ENCODE measurements at places on chromosomes 4 and X.

DNA sequence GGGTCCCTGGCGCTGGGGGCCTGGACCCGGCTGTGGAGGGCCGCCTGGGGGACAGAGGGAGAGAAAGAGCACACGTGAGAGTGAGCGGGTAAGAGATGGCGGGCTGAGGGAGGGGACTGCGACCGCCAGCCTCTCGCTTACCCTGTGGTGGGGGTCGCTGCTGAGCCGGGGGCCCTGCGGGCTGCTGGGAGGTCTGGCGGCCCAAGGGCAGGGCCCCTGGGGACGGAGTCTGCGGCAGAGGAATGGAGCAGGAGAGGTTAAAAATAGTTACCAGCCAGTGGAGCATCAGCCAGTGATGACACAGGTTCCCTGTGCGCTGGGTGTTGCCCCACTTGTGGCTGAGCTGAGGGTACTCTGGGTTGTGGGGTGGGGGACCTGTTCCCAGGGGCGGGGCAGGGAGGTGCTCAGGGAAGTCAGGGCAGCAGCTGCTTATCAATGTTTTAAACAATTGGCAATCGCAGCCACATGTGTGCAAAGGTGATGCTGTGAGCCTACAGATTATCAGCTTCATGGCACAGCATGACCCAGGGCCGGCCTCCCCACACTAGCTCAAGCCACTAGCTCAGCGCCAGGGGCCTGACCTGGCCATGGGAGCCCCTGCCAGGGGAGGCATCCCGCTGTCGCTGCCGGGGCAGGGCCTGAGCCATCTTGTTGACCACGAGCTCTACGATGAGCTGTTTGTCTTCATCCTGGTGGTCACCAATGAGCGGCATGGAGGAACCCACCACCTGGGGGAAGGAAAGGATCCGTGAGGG, 7.5 kb upstream of the TIMP1 start:
- DNase-seq: no peak

DNA sequence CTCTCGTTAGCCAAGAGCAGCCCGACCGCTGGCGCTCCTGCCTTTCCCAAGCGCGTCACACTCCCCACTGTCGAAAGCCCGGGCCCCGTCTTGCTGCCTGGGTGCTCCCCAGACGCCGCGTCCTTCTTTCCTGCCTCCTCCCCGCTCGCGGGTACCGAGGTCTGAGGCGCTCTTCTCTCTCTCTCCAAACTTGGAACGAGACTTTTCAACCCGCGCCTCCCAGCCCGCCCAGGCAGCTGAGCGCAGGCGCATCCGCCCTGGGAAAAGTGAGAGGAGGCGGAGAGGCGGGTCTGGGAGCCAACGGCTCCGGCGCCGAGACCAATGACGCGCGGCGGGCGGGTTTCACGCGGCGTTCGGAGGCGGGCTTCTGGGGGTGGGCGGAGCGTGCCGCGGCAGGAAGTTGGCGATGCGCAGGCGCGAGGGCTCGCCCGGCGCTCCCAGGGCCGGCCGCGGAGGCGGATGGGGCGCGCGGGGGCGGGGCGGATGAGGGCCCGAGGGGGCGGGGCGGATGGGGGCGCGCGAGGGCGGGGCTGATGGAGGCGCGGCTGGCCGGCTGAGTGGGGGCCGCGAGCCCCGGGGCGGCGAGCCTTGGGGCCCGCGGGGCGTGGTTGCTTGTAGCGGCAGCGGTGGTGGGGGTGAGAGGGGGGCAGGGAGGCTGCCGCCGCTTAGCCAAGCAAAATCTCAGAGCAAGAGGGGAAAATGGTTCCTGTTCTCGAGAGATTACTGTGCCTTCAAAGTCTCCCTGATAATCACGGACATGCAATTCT, at the start of gene RBBP7:
Gene RBBP7, minus strand, starts transcription at position 268 of the 767 bp plus-strand sequence. CDS start 309 bp downstream, outside the sequence.
- peak; percentile 72 for DNase-seq

- no peak for DNase-seq
Measured at GRCh38 chr4:60865273-60865672, 334.9 kb upstream of the ADGRL3 start.

- no peak for DNase-seq
Measured at GRCh38 chr4:83019794-83020494, 9.3 kb upstream of the LIN54 start.

GRCh38 chr4:39637586-39638353, 895 bp downstream of the SMIM14 start:
- peak; percentile 55 for DNase-seq

GRCh38 chr4:931960-932712, at the start of the genes GAK and TMEM175:
GAK (minus strand) TSS chr4:932316; CDS start chr4:932187, 129 bp downstream.
TMEM175 (plus strand) TSS chr4:932460; CDS start chr4:947740, 15,280 bp downstream.
- DNase-seq: peak; percentile 75

- no peak for DNase-seq
Measured at GRCh38 chr4:2923668-2924173, 39.5 kb downstream of the NOP14 start.

DNA sequence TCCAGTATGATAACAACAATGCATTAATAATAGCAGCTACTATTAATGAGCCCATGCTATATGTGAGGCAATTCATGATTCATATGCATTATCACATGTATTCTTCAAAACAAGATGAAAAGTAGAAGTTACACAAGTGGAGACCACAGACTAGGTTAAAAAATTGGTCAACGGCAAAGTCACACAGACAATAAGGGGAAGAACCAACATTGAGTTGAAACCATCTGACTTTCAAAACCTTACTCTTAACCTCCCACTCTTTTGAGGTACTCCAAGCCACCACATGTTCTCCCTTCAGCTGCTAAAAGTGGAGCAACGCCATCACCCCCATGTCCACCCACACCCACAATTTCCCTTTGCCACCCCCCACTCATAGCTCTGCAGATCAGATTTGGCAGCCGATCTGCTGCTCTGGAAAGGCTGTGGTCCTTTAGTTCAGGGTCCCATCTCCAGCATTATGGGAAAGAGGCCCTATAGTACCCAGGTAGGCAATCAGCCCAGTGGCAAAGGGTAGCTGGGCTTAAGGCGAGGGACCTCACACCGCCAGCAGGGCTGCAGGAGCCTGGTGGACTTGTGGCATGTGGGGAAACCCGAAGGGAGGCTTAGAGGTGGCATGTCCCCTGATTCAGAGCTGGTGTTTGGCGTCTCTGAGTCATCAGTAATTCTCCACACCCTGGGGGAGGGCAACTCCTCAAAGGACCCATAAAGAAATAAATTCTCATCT, 33.5 kb upstream of the CYBB start:
- DNase-seq: no peak

DNA sequence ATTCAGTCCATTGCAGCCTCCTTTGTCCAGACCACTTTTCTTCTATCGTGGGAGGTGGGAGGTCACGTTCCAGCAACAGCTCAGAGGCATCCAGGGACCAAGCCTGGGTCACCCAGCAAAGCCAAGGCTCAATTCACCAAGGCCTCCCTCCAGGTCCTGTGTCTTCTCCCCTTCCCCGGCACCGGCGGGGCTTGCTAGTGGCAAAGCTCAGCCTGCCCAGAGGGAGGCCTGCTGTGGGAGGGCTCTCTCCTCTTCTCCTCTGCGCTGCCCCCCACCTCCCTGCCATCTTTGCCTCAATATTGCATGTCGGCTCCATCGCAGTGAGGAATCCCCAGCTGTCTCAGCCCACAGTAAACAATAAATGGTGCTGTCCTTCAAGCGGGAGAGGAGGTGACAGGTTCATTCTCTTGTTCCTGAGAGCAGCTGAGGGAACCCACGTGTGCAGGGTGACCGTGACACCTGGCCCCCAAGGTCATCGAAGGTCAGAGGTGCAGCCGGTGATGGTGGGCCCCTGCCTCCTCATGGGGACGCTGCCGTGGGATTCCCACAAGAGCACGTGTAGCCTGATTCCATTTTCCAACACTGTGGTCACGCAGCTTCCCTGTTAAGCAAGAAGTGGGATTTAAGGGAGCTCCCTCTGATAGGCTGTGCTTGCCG, 111.5 kb upstream of the PSAPL1 start:
- no peak for DNase-seq

GRCh38 chr4:158327525-158327924, 117.2 kb downstream of the TMEM144 start:
- DNase-seq: no peak

- no peak for DNase-seq
Measured at GRCh38 chrX:14351611-14352303, 177.6 kb upstream of the GLRA2 start.

DNA sequence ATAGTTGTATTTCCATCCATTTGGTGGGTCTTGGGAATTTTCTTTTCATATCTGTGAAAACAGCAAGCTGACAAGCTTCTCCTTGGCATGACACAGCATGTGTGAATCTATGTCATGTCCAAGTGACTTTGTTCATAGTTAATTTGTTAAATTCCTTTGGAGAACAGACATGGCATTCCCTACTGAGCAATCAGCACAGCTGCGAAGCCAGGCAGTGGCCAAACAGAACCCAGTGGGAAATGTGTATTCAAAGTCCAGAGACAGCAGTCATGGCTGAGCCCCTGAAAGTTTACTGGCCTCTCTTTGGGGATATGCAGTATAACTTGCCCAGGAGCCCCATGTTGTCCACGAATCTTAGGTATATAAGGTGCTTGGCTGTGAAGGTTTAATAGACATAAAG, 474.7 kb downstream of the NKX6-1 start:
- no peak for DNase-seq

DNA sequence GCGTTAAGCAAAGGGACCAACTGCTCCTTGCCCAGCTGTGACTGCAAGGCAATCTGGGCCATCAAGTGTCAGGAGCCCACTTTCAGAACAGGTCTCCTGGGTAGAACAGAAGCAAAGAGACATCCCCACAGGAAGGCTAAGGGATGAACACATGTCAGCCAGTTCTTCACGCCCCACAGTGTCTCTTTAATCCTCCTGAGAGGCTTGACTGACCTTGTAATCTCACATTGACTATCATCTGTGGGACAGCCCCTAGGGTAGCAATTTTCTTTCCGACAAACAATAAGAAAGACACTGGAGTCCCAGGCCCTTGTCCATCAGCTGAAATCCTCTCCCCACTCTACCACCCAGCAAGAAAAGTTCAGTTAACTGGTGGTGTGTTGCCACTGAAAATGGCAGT, 1.0 kb downstream of the CHRDL1 start:
- no peak for DNase-seq

DNA sequence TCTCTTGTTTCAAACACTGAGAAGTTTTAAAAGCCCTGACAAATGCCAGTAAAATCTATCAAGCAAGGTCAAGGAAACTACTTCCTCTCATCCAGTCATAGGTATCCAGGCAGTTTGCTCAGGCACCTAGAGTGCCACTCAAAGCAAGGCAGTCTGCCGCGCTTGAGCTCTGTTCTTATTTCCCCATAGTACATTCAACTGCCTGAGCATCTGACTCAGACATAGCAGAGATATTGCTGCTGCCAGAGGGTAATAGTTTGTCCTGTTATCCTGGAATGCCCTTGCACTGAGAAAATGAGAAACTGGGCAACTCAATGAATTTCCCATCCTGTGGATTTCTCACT, 16.1 kb upstream of the ATP8A1 start:
- DNase-seq: no peak

DNA sequence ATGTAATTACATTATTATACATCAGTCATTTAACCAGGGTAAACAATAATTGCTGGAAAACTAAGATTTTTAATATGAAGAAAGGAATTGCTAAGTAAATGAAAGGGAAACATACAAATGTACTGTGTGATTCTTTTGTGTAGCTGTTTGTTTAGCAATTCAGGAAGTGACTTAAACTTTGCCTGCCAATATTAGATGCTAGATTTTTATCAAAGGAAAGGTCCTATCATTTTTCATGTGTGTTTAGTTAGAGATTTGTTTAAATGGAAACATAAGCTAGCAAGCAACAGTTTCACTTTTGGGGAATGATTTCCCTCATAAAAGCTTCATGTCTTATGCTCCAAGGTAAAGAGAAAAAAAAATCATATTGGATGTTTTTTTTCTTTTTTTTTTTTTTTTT, 95.1 kb upstream of the LIMCH1 start:
- DNase-seq: no peak

DNA sequence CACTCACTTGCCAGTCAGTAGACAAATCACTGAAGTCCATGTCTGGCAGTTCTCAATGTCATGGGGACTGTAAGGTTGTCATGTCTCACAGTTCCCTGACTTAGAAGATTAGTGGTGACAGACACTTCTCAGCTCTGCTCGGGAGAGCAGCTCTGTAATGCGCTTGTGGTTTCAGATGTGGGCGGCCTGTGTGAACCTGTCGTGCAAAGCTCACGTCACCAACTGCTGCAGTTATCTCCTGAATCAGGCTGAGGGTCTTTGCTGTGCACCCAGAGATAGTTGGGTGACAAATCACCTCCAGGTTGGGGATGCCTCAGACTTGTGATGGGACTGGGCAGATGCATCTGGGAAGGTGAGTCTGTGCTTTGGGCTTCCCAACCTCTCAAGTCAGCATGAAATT, at the start of gene IL9R:
Gene IL9R, plus strand, starts transcription at position 261 of the 400 bp plus-strand sequence. Its CDS starts 64 bp downstream, at position 325.
- DNase-seq: no peak

All from C1 segment of cervical spinal cord (tissue), 14 donors.